ENCODE measurements at places on chromosomes 7 and 10.

DNA sequence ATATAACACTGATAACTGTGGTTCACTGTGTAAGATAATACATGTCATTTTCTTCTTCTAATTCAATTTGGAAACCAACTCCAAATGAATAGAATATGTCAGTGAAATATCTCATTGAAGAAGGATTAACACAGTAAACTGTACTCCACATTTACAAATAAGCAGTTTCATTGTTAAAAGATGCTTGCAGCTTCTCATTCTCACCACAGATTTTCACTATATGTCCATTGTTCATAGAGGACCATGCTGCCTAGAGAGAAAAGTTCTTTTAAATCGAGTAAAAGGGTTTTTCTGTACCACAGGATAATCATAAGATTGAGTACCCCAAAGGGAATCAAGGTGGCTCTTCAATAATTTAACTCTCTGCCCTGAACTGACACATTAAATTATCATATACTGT, 165.5 kb downstream of the LRRN3 start:
- DNase-seq, result no peak

- DNase-seq, result no peak
Observed at GRCh38 chr10:18345308-18345707, 205.1 kb downstream of the CACNB2 start.

DNA sequence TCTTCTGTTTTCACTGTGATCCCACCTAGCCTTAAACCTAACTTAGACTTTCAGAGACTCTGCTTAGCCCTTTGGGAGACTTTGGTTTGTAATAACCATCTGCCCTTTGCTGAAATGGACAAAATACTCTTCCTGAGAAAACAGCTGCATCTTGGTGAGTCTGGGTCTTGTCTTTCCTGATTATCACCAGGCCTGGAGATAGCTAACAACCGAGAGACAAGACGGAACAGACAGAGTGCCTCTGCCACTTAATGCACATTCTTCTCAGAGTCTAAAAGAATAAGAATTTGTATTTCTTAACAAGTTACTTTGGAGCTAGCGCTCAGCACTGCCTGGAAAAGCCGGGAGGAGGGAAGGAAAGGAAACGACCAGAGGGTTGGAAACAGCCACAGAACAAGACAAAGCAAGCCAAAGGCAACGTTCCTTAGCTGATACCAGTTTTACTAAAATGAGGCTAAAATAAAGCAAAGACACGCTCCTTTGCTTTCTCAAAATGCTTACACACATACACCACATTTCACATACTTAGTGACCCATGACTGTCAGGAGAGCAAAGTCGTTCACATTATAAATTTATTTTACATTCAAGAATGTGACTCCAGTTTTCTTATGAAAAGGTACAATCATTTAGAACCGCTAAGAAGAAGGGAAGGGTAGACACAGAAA, 70.3 kb upstream of the DGKI start:
- DNase-seq, result no peak

GRCh38 chr10:50992356-50992901, 81.9 kb upstream of the PRKG1 start:
- DNase-seq, result no peak

DNA sequence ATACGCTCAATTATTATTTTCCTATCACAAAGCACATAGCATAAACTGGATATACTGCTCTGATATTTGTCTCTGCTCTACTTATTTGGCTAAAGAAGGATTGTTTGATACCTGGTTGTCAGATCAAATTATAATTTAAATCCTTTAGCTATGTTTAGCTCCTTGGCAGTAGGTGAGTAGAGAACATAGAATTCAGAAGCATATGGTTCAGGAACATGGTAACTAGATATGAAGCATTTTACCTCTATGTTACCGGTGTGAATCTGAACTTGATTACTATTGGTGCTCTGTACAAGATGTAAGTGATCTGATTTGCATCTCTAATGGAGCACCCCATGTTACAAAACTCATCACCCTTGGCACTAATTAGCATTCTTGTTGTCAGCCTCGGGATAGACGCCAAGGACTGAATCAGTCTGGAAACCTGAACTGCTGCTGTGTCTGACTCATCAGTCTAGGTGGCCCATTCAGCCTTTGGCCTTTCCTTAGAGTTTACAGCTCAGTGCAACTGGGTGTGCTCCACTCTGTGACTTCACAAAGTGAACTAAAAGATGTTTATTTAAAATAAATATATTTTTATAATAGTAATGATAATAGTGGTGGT, 12.3 kb upstream of the MYPN start:
- no peak for DNase-seq

DNA sequence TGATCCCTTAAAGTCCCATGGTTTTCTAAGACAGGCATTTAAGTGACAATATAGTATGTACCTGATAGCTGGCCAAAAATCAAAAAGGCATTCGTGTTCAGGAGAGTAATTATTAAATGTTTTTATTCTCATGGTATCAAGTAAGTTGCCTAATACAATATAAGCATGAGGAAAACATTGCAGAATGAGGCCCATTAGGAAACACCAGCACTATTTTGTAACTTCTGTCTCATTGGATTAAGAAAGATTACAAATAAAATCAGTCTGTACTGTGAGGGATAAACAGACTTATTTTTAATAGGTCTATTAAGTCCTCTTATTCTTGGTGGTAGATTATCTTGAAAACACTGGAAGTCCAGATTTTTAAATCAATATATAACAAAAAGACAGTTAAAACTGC, 110.1 kb downstream of the SNX13 start:
- no peak for DNase-seq

DNA sequence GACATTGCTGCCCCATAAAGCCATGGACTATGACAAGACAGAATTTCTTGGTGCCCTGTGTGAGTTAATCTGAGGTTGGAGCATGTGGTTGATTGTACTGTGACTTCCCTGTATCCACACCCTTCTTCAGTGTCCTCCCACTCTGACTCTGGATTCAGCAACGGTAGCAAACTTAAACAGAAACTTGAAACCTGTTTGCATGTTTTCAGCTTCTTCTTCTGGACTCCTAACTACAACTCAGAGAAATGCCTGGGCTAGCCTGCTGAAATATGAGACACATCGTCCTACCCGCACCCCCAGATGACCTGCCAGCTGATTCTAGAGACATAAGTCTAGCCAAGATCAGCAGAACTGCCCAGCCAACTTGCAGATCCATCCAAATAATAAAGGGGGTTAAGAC, 78.4 kb downstream of the IPMK start:
- no peak for DNase-seq

DNA sequence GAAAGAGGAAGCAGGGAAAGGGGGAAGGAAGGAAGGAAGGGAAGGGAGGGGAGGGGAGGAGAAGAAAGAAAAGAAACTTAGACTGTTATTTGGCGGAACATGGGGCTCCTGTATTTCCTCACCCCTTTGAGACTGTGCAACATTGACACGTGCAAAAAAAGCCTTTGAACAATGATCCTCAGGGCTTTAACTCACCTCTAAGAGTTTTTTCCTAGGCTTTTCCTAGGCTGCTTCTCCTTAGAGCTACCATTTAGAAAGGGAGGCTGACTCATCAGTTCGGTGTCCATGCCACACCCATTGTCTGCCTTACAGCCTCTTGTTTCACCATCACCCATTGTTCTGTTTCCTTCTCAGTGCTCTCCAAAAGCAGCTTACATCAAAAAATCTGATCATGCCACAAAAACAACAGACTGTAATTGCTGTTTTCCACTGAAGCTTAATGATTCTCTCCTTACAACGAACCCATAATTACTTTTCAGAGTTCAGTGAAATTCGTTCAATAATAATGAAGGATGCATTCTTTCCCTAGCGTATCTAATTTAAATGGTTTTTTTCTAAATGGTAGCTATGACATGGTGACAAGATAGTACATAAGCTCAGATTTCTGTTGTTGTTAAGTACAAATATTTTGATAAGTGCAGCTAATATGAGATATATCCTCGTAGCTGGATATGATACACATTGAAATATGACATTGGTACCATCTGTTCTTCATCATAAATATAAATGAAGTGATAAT, 90.8 kb downstream of the PRLHR start:
- no peak for DNase-seq

- DNase-seq, result no peak
Observed at GRCh38 chr7:86477343-86477935, 166.3 kb upstream of the GRM3 start.

GRCh38 chr10:46293228-46293627, 6.4 kb downstream of the ANTXRL start:
- DNase-seq, result no peak

DNA sequence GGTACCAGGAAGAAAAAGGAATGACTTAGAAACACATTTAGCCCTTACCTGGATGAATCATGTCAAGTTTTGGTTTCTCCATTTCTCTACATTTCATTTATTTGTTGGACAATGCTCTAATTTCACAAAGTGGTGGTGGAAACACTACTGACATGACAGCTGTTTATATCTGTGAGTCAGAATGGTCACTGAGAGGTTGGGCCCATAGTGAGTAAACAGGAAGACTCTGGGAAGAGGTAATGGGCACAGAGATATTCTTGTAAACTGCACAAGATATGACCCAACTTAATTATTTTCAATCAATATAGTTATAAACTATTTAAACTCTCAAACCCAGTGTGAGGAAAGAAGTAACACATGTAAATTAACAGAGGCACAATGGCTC, 176.3 kb upstream of the MEOX2 start:
- DNase-seq, result no peak

DNA sequence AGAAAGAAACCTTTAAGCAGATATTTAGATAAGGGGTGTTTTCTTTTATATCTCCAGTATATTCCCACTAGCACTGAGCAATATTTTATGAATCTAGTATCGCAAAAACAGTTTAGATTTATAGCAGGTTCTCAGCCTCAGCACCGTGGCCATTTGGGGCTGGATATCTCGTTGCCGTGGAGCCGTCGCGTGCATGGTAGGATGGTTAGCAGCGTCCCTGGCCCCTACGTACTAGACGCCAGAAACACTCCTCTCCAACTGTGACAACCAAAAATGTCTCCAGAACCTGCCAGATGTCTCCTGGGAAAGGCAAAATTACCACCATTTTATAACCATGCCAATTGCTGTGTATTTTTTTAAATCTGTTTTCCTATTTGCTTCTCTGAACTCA, 172.9 kb downstream of the CACNB2 start:
- DNase-seq, result no peak

Data from B cell (primary cell).